ACHN (cell line): ENCODE measurements at places on chromosomes 2 and 18.

- no peak for DNase-seq
These were observed 36.5 kb downstream of the HS1BP3 start for GRCh38 chr2:20614201-20615067.

DNA sequence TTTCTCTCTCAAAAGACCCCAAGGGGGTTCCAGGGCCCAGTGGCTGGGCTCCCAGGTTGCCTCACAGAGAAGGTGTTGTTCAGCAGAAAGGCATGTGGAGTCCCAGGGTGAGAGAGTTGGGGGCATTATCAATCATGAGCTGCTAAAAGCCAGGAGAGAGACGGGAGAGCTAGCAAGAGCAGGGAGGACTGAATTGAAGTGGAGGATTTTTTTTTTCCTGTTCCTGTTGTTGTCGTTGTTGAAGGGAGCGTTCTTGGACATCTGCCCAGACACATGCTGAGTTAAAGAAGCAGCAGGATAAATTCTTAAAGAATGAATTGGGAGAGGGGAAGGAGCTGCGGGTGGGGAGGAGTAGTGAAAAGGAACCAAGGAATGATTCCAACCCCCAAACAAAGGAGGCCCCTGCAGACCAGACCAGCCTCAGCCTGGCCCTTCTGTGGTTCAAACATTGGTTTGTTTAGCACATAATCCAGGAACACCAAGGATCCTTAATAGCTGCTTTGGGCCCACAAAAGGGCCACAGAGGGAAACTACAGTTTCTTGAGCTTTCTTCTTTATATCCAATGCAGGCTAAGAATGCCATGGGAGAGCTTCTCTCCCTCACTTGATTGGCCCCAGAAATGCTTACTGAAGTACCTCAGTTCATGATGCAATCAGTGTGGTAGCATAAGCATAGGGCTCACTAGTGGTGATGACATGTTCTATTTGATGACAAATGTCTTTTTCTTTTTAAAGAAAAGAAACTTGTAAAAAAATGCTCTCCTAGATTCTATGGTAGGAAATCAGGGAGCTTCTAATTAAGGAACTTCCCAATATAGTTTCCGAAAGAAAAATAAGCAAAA lies 146.0 kb downstream of the SETBP1 start:
- DNase-seq = peak; percentile 27

DNA sequence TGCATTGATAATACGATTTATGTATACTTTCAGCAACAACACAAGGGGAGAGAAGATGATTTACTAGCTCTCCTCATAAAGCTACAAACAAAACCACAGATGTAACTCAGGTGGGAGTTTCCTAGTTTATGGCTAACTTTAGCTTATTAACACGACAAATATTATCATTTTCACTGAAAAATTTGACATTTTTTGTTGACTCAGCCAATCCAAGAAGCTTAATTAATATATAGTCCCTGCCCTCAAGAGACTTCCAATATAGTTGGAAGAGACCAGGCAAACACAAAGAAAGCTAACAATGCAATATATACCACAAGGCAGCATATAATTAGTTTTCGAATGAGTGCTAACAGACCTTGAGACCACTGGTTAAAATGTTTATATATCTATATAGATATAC lies 775 bp downstream of the WDR12 start:
- no peak for DNase-seq

DNA sequence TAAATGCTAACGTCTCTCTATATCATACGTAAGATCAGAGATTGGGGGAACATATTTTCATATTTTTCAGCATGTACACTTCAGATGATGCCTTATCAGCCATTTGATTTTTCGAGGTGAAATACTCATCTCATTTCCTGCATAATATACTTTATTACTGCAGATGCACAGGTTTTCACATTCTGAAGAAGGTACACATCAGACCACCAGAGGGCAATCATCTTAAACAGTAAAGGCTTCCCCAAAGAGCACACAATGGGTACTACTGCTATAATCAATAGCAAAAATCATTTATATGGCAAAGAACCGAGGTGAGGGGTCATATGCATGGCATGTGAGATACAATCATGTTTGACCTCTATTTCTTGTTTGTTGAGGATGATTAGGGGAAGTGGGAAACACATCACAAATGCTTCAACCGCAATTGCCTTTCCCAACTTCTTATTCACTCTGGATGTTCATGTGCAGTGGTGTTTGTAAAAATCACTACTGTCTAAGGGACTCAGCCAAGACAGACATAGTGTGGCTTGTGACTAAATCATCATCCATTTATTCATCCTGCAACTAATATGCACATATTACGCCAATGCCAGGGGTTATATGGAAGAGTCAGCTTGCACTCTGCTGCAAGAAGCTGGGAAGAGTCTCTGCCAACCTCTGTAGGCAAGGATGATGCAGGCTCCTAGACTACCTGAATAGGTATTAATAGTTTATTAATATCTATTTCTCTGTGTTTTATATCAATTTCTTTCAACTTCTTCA lies 118.7 kb downstream of the EPB41L3 start:
- DNase-seq = peak; percentile 45

DNA sequence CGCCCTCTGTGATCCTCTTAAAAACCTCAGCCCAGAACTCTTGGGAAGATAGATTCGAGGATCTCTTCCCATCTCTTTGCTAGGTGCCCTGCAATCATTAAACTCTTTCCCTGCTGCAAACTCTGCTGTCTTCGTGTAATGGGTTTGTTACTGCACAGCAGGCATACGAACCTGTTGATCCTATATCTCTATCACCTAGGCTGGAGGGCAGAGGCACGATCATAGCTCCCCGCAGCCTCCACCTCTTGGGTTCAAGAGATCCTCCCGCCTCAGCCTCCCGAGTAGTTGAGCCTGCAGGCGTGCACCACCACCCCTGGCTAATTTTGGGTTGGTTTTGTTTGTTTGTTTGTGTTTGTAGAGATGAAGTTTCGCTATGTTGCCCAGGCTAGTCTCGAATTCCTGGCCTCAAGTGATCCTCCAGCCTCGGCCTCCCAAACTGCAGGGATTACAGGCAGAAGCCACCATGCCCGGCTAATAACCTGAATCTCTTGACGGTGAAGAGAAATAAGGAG lies 493 bp upstream of the BBS5 start:
- no peak for DNase-seq

GRCh38 chr2:178413472-178414265 lies 37.3 kb downstream of the PRKRA start:
- DNase-seq = peak; percentile 82

DNA sequence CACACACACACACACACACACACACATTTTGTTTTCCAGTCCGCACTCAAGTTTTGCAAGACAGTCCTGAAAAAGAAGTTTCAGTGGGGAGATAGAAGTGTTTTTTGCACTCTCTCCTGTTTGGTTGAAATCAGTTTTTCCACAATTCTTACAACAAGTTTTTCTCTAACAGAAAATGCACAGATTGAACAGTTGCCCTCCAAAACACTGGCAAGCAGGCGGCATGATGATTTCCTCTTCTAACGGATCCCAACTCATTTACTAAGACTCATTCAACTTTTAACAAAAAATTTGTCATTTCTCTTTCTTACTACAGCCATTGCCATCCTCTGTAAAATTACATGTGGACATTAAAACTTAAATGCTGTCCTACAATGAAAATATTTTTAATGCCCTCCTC lies 117.6 kb upstream of the DTNA start:
- no peak for DNase-seq

- DNase-seq = no peak
These were observed 222.7 kb upstream of the PIK3C3 start for GRCh38 chr18:41732356-41732755.

- no peak for DNase-seq
These were observed 198.6 kb downstream of the MEMO1 start for GRCh38 chr2:31812051-31812798.

GRCh38 chr2:18402-19271 lies 27.7 kb downstream of the FAM110C start:
- DNase-seq = peak; percentile 39

DNA sequence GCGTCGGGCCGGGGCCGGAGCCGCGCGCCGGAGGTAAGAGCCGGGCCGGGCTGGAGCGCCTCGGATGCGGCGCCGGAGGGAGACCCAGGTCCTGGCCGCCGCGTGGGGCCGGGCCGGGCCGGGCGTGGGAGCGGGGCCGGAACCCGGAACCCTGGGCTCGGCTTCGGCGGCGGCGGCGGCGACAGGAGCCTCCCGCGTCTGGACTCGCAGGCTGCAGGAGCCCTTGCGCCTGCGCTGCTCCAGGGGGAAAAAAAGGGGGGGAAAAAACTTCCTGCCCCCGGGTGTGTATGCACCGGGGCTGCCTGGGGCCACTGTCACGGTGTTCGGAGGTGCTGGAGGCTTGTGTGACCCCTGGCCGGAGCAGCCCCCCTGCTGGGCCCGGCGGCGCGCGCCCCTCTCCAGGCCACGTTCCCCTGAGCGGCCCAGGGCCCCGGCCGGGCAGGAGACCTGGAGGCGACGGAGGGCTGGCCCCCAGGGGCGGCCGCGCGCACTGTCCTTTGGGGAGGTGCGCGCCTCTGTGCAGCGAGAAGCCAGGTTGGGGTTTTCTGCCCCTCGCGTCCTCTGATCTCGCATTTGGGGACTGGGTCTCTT lies 864 bp downstream of the KLHL29 start:
- peak; percentile 33 for DNase-seq

GRCh38 chr2:237065071-237065377 lies 20.7 kb upstream of the COPS8 start:
- DNase-seq = no peak

DNA sequence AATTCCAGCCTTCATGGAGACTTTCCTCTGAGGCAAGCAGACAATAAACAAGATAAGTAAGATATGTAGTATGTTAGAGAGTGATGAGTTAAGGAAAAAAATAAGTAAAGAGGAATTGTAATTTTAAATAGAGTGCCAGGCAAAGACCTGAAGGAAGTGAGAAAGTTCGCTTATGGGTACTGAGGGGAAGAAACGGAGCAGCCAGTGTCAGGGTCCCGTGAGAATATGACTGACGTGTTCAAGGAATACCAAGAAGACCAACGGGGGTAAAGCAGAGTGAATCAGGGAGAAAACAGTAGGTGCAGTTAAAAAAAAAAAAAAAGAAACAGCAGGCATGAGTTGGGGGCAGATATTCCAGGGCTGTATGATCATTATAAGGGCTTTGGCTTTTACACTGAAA lies 45.1 kb downstream of the ARHGEF33 start:
- peak; percentile 44 for DNase-seq

- no peak for DNase-seq
These were observed 568.5 kb upstream of the SOX11 start for GRCh38 chr2:5123582-5124196.

GRCh38 chr2:71326968-71327367 lies 4.6 kb upstream of the ZNF638 start:
- no peak for DNase-seq

GRCh38 chr18:25289001-25289631 lies 62.9 kb downstream of the ZNF521 start:
- no peak for DNase-seq

- DNase-seq = no peak
These were observed 32.2 kb upstream of the IGFBP5 start for GRCh38 chr2:216727346-216728122.

- DNase-seq = peak; percentile 1
These were observed at the start of gene EPB41L3 for GRCh38 chr18:5543773-5544389. Gene EPB41L3, minus strand, starts transcription at chr18:5543997. Its CDS starts 54,814 bp downstream, at chr18:5489183.

DNA sequence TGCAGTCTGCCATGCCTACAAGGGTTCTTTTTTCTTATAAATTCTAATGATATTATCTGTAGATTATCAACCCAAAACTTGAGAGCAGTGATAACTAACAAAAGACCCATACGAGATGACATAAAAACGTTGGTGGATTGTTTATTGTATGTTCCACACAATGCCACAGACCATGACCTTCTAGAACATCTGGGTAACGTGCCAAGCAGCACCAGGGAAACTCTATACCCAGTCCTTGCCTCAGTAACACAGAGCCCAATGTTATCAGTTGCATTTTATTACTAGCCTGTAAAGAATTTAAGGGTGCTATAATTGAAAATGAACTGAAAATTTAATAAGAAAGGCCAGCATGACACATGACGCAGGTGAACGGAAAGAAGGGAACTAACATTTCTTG lies 99.1 kb upstream of the UGP2 start:
- no peak for DNase-seq

DNA sequence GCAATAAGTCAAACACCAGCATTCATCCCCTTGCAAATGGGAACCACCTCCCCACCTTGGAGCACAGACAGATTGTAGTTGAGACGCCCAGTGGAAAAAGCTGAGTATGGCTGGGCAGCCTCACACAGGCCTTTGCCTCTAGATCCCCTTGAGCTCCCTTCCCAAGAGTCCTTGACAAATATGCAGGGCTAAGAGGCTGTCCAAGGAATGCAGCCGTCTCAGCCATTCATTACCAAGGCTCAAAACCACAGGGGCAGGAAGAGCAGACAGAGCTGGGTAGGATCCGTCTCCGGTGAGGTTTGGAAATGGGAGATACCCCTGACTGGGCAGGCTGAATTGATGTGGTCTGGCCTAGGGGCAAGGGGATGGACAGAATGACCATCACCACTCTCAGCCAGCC lies 557.1 kb downstream of the TNS1 start:
- no peak for DNase-seq

DNA sequence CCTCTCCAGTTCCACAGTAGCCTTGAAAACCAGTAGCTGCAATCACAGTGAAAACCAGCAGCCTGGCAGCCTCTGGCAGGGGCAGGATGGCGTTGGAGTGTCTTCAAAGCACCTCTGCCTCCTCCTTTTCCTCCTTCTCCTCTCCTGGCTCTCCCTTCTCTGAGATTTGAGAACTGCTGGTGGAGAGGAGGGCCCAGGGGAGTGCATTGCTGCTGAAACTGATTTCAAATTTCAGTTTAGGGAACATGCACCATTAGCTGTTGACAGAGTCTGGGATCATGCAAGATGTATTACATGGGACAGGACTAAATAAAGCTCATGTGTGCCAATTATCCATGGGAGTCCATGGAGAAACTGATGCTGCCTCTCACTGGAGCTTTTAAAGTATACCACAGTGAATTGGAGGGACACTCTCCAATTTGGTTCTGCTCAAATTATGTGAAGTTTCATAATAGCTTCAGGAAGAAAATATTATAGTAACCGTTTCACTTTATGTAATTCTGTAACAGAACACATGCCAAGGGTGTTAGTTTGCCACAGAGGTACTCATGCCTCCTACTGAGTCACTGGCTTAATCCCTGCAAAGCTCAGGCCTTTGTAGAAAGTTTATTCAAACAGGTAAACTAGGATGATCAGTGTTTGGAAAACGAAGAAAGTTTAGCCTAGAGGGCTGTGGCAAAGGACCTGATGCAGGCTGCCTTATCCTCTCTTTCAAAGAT lies 146.1 kb downstream of the PRPF40A start:
- DNase-seq = peak; percentile 63

- no peak for DNase-seq
These were observed 93.1 kb downstream of the ZFP36L2 start for GRCh38 chr2:43133336-43133707.

- no peak for DNase-seq
These were observed 49.8 kb upstream of the THOC1 start for GRCh38 chr18:317618-318017.
